ENCODE measurements at places on chromosomes 4 and X.
A peak's percentile ranks its signal among the peaks of the same experiment; 100 is the strongest.

- no peak for DNase-seq
Observed at GRCh38 chr4:177052211-177052934, 257.3 kb upstream of the NEIL3 start.

GRCh38 chrX:134246282-134246681 lies 9.3 kb downstream of the CCDC160 start:
- no peak for DNase-seq

DNA sequence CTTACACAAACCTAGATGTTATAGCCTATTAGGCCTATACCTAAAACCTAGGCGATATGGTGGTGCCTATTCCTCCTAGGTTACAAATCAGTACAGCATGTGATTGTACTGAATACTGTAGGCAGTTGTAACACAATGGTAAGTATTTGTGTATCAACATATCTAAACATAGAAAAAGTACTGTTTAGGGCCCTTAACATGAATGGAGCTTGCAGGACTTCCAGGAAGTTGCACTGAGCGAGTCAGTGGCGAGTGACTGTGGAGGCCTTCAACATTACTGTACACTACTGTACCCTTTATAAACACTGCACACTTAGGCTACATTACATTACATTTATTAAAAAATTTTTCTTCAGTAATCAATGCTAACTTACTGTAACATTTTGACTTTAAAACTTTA lies 37.8 kb downstream of the WWC2 start:
- peak; percentile 28 for DNase-seq

- no peak for DNase-seq
Observed at GRCh38 chr4:8727546-8728510, 135.3 kb downstream of the CPZ start.

GRCh38 chrX:56125946-56126345 lies 106.2 kb upstream of the KLF8 start:
- DNase-seq = no peak

DNA sequence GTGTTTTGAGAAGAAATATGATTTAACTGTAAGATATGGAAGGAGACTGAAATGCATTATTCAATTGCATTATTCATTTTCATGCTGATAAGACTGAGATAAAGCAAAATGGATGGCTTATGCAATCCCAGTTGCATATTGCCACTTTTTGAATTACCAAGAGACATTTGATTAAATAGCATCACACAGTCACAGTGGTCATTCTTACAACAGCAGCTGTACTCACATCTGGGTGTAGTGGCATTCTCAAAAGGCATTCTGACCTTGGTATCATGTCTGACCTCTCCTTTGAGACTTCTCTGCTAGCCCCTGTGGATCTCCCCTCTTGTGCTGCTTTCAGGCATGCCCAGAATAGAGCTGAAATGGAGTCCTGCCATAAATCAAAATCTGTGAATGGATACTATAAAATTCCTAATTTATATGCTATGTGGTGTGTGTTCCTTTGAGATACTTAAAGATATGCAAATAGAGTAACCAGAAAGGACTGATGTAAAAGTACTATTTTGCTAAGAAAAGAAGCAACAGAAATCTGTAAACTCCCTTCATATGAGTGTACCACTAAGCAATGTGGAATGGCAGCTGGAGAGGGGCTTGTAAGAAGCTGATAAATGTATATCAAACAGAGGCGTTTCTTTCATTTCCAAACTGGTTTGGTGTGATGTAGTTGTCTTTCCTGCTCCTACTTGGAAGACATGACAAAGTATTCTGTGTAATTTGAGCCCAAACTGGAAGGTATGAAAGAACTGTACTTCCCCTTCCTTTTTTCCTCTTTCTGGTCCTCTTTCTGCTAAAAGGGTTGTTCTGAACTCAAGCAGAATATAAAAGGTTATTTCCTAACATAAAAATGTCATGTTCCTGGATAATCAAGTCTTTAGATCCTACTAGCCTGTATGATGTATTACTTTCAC lies 25.4 kb upstream of the METAP1 start:
- no peak for DNase-seq

DNA sequence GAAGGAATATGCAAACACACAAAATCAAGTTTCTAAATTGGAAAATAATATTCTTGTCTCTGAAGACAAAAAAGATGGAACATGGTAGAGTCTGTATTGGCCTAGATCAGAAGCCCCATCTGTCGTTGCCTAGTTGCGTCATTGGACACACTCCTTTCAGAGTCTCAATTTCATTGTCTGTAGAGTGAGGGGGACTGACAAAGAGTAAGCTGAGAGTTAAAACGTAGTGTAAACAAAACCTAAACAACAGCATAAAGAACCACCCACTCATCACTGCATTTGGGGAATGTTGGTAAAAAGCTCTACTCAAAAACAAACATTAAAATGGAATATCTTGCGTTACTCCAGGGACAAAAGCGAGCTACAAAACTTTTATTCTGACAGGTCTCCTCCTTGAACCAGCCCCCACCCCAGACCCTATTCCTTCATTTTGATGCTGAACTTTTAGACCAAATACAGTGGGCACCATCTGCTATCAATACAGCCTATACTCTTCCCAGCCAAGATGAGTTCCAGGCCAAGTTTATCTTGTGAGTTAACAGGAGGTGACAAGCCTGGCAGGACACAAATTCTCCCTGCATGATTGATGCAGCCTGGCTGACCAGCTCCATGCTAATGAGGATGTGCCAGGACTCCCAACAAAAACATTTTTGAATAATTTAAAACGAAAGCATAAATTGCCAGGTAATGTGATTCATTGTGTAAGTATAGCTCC lies 125.2 kb downstream of the COL25A1 start:
- no peak for DNase-seq

GRCh38 chrX:152821145-152821765 lies 9.3 kb downstream of the CETN2 start:
- DNase-seq = peak; percentile 61

DNA sequence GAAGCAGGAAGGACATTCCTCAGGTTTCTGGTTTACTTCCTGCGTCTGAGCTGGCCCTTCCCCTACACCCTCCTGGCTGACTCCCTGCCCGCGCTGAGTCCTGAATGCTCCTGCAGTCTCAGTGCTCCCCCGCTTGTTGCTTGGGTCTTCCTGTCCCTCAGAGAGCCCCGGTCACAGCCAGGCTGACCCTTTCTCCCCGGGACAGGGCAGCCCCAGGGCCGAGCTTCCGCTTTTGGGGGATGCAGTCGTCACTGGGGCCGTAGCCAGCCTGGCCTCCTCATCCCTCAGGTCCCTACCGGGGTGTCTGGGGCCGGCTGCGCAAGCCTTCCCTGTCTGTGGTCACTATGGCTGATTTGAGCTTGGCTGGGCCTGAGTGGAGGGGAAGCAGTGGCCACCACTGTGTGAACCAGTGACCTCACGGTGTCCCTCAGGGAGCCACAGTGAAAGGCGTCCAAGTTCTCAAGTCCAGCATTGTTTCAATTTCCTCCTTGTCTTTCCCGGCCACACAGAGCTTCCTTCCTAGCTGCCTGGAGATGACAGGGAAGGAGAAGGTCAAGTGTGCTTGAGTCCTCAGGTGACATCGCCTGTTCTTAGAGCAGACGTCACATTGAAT lies 34.1 kb upstream of the ASMTL start:
- peak; percentile 47 for DNase-seq

GRCh38 chrX:8049827-8050226 lies 121.2 kb downstream of the VCX2 start:
- DNase-seq = no peak

- DNase-seq = no peak
Observed at GRCh38 chrX:52830551-52830950, 19.5 kb downstream of the XAGE5 start.

GRCh38 chr4:76206222-76206942 lies 7.2 kb downstream of the SCARB2 start:
- DNase-seq = peak; percentile 52

GRCh38 chrX:47960406-47960805 lies 43.4 kb downstream of the ZNF182 start:
- no peak for DNase-seq

DNA sequence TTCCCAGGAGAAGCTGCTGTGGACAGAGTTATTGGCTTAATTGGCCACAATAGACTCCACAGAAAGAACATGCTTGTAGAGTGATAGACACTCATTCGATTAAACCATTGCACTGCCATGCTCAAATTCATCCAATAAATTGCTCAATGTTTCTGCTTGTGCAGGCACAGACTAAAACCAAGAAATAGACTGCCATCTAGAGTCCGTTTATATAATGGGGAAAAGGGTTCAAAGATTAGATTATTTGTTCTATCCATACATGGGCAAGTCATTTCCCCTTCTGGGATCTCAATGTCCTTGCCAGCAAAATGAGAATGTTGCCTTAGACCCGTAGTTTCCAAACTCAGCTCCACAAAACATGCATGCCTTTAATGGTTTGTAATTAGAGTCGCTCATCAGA lies 8.7 kb downstream of the SMIM10 start:
- peak; percentile 57 for DNase-seq

DNA sequence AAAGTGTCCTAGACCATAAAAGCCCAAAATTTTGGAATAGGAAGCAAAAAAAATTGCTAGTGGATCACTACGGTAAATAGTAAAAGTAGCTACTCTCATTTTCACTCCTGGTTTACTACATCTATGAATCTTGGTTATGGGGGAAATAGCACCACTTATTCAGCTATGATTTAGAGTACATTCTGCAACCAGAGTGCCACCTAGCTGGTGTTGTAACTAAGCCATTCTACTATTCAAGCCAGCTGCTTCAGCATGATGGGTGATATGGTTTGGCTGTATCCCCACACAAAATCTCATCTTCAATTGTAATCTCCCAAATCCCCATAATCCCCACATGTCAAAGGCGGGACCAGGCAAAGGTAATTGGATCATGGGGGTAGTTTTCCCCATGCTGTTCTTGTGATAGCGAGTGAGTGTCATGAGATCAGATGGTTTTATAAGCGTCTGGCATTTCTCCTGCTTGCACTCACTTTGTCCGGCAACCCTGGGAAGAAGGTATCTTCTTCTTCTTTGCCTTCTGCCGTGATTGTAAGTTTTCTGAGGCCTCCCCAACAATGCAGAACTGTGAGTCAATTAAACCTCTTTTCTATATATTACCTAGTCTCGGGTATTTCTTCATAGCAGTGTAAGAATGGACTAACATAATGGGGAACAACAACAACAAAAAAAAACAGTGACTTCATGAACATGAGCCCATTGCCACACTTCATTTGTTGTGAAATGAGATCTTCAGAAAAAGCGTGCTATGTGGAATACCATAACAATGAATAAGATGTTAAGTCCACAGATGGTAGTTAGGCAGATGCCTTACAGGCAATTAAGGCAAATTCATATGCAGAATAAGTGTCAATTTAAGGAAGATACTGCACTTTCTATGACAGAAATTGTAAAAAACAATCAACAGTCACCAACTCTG lies 280.1 kb downstream of the PABPC4L start:
- no peak for DNase-seq

GRCh38 chr4:87758270-87758669 lies 41.1 kb upstream of the IBSP start:
- DNase-seq = no peak

DNA sequence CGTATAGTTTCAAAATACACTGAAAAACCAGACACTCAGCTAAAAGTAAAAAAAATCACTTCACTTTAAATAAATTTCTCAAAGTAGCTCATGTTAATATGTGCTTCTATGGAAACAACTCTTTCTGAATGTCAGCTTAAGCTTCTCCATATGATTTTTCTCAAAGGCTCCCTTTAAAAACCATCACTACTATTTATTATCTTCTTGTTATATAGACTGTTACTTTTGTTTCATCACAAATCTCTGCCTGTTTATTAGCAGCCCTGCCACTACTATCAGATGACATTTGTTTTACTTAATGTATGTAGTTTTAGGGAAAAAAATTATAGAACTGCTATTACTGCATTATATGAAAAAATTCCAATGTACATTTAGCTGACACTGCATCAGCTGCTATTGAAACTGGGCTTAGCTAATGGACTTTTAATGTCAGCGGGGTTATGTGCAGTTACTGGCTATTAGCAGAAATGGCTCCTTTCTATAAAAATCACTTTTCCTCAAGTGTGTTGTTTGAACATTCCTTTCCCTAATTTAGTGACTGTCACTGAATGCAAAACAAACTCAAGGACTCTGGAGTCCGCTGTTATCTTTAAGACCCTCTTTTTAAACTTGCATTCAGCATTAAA lies 10.8 kb downstream of the UNC5C start:
- DNase-seq = no peak

GRCh38 chrX:18702362-18703195 lies 4.9 kb upstream of the PPEF1 start:
- peak; percentile 22 for DNase-seq

DNA sequence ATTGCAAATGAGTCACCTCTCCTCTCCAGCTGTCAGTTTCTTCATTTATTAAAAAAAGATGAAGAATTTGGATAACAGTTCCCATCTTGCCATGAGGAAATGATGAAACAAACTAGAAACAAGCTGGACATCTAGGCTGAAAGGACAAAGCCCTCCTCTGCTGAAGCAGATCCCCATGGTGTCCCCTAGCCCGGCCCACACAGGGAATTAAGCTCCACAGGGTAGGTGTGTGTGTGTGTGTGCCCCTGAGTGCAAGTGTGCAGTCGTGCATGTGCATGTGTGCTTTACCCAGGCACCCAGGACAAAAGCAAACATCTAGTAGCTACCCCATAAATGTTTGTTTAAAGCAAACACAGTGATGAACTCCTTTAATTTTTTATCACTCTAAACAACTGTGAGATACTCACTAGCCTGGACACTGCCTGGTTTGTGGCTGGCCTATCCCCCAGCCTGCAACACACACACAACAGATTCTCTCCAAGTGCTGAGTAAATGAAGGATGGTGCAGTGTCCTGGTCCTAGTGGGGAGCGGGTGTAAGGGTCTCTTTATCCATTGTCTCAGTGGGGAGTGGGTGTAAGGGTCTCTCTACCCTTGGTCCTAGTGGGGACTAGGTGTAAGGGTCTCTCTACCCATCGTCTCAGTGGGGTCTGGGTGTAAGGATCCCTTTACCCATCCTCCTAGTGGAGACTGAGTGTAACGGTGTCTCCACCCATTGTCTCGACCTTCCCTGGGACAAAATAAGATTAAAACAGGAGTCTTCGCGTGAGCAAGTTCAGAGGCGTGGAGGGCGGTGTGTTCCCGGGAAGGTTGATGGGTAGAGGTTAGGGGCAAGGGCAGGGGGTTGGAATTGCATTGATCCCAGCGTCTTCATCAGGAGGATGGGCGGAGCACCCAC lies 688 bp upstream of the EVC start:
- DNase-seq = peak; percentile 30

GRCh38 chr4:101019941-101020401 lies 327.4 kb downstream of the PPP3CA start:
- DNase-seq = no peak

- no peak for DNase-seq
Observed at GRCh38 chrX:130887376-130887775, 15.6 kb downstream of the ENOX2 start.

GRCh38 chrX:134570509-134570846 lies 87.8 kb downstream of the PLAC1 start:
- DNase-seq = no peak

DNA sequence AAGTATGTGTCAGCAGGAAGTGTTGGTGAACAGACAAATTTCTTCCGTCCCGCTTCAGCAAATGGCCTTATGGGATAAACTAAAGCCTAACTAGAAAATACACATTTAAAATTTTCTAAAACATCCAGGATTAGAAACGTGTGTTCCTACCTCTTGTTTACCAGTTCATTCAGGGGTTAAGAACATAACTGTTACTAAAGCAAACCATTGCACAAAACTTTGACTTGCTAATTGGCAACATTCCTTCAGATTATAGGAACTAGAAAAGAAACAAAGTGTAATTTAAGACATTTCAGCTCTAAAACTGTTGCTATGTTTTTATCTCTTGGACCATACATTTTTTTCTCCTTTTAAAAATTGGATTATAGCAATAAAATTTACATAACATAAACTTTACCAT lies 39.5 kb upstream of the CXCL13 start:
- DNase-seq = no peak

- no peak for DNase-seq
Observed at GRCh38 chr4:155802190-155802959, 43.6 kb downstream of the GUCY1B1 start.

All from lung microvascular endothelial cell (primary cell).